ENCODE measurements at places on chromosomes 7 and 10.
A peak's percentile ranks its signal among the peaks of the same experiment; 100 is the strongest.

DNA sequence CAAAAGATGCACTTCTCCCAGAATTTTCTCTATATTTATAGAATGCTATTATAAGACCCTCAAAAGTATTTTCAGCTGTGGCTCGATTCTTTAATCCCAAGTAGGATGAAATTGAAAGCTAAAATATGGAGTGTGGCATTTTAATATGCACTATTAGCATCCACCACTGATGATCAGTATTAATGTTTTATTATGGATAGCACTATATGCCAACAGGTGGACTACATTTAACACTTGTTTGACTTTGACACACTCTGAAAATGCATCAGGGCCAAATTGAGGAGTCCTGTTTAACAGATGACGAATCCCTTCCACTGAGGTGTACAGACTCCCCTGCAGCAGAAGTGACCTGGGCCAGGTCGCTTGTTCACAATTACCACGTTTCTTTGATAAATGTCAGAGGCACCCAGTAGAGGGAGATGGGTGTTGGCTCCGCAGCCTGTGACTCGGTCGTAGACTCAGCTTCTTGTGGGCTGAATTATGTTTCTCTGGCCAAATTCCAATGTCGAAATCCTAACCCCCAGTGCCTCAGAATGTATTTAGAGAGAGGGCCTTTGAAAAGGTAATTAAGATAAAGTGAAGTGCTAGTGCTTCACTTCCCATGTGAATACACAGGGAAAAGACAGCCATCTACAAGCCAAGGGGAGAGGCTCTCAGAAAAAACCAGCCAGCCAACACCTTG, 48.1 kb downstream of the WIPF3 start:
- DNase-seq, result peak; percentile 57

DNA sequence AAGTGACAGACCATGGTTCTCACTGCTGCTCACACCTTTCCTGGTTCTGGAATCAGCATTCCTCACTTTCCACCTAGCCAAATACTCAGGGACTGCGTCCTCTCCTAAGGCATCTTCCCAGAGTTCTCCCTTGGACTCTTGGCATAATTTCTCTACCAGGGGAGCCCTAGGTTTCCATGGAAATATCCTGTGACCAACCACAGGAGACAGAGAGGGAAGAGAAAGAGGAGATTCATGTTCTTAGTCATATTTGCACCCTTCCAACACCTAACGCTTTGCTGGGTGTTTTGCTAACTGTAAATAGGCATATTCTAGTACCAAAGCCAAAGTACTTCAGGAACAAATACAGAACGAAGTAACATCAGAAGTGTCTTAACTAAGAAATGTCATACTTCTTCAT, 28.6 kb downstream of the DENND11 start:
- no peak for DNase-seq

- no peak for DNase-seq
Observed at GRCh38 chr7:117435475-117436043, 8.3 kb upstream of the ASZ1 start.

- no peak for DNase-seq
Observed at GRCh38 chr10:42491001-42491592, 147.3 kb downstream of the ZNF33B start.

- DNase-seq, result peak; percentile 92
Observed at GRCh38 chr7:4479367-4480039, 202.6 kb upstream of the FOXK1 start.

- no peak for DNase-seq
Observed at GRCh38 chr10:24616536-24616935, 107.2 kb downstream of the ARHGAP21 start.

GRCh38 chr7:87635921-87636320, 7.7 kb downstream of the RUNDC3B start:
- no peak for DNase-seq

DNA sequence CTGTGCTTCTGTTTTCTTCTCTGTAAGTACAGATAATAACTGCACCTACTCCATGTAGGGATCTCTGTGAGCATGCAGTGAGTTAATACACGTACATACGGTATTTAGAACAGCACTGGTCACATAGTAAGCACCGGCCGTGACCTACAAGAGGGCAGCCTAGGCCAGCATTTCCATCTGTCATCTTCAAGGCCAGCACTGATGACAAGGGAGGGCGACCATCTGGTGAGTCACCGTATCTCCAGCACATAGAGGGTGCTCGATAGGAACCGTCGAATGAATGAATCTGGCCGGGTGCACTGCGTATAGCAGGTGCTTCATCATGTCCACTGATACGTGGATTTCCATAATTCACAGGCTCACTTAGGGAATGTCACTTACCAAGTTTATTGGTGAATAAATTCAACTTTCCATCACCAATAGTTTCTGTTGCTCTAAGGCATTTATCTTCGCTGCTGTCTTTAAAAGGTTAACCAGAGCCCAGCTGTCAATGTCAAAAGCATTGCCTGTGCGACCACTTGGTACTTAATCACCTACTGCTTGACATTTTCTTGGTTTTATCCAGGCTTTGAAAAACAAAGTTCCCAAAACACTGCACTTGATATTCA, 8.3 kb downstream of the NOD1 start:
- DNase-seq, result no peak

DNA sequence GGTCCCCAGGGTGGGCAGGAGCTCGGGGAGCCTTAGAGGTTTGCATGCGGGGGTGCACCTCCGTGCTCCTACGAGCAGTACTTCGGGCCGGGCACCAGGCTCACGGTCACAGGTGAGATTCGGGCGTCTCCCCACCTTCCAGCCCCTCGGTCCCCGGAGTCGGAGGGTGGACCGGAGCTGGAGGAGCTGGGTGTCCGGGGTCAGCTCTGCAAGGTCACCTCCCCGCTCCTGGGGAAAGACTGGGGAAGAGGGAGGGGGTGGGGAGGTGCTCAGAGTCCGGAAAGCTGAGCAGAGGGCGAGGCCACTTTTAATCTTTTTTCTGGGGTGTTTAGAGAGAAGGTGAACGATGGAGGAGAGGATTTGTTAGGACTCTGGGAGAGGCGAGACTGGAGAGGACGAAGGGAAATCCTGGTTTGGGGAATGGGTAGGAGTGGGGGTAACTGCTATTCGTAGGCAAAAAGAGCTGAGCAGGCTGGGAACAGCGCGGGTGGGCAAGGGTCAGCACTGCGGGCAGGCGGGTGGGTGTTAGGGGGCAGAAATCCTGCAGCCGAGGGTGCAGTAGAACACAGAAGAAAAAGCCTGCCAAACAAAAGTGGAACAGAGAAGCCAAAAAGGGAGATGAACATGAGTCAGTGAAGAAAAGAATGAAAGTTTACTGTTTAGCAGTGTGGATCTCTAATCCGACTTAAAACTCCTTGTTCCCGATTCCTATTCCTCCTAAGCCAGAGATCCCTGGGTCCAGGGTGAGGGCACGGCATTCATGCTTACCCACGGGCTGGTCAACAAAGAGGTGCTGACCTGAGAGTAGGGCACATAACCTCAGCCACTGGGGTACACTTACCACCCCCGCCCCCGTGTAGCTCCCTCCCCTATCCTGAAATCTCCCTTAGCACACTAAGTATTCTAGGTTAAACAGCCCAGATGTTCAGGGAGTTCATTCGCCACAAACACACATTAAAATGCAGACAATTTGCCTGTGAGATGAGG, 26.9 kb downstream of the PRSS2 start:
- no peak for DNase-seq

- DNase-seq, result no peak
Observed at GRCh38 chr10:72593963-72594362, 31.9 kb downstream of the MICU1 start.

- DNase-seq, result no peak
Observed at GRCh38 chr10:49309691-49310411, 10.9 kb downstream of the C10orf71 start.

DNA sequence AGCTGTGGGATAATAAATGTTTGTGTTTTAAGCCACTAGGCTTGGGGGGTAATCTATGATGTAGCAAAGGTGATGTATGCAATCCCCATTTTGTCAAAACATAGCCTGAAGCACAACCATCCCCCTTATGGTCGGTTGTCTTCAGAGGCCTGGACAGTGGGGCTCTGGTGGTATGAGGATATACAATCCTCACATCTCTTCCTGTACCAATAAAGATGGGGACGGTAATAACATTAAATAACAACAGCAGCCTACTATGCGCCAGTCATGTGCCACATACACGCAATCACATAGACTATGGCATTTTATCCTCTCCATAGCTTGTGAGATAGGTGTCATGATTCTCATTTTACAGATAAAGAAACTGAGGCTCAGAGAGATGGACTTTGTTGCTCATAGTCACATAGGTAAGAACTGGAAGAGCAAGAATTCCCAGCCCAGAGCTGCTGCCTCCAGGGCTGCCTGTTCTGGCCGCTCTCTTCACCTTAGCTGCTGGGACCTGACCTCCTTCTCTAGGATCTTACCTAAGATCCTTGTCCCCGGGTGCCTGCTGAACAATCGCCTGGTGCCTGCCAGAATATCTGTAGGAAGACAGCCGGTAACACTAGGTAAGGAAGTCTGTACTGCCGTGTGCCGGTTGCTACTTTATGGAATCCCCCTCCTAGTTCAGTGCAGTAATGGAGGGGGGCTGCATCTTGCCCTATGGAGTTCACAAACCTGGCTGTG, 108.6 kb downstream of the ARHGAP22 start:
- no peak for DNase-seq

GRCh38 chr7:68288144-68288593, 1291.5 kb downstream of the TYW1 start:
- DNase-seq, result no peak

DNA sequence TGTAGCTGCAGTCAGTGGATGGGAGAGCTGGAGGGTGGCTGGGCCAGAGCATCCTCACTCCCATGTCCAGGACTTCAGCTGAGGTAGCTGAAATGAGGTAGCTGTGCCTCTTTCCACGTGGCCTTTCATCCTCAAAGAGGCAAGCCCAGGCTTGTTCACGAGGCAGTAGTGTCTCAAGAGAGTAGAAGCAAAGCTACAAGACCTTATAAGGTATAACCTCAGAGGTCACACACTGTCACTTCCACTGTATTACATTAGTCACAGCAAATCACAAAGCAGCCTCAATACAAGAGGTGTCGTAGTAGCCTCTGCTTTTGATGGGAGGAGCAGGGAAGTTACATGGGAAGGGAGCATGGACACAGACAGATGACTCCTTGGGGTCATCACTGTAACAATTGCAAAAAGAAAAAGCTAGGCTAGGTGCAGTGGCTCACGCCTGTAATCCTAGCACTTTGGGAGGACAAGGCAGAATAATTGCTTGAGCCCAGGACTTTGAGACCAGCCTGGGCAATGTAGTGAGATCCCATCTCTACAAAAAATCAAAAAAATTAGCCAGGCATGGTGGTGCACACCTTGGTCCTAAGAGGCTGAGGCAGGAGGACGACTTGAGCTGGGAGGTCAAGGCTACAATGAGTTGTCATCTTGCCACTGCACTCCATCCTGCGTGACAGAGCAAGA, 97.5 kb downstream of the SKIDA1 start:
- DNase-seq, result no peak

- no peak for DNase-seq
Observed at GRCh38 chr10:69090685-69091084, 2.8 kb downstream of the SRGN start.

GRCh38 chr10:51615764-51616298, 83.6 kb downstream of the CSTF2T start:
- no peak for DNase-seq

DNA sequence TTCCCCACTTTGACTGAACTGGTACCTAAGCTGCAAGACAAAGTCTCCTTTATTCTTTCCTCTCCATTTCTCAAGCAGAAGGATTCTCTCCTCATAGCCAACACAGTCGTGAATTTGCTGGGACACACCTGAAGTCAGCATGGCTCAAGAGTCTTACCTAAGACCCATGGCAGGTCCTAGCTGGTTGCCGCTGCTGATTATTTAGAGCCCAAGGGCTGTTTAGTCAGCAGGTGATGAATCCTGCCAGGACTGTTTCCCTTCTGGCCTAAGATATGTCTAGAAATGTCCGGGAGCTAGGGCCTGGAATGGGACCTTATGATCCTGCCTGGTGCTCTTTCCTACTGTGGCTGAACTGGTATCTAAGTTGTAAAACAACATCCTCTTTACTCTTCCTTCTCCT, 82.8 kb downstream of the AHCYL2 start:
- DNase-seq, result no peak

DNA sequence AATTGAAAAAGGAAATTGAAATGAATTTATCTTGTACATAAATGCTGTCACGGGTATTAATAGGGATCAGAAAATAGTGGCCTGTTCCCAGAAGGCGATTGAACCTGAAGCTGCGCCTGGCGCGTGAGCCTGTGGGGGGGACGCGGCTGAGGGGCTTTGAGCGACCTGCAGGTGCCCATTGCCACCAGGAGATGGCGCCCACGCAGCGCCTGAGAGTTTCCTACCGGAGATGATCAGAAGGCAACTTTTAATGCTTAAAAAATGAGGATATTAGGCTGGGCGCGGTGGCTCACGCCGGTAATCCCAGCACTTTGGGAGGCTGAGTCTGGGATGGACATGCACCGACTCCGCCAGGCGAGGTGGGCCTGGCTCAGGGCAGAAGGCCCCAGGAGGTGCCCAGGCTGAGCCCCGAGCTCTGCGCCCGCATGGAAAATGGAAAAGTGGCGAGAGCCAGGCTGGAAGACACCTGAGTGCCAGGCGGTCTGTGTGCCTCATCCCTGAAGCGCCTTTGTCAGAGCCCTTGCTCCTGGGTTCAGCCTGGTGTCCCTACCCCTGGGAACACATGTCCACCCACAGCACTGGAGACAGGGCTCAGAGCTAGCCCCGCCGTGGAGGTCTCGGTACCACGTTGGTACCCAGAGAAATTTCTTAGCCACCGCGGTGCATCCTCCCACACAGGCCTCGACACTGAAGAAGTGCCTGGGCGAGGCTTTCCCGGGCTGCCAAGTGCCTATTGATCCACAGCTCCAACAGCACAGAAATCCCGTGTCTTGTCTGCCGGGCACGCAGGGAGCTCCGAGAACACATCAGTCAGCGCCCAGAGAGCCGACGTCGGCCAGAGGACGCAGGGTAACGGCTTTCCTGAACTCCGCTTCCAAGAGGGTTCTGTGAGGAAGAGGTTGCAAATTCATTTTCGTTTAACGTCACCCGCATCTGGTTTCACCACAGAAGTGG, 117.4 kb downstream of the INPP5A start:
- peak; percentile 46 for DNase-seq

GRCh38 chr7:44257618-44258422, 57.0 kb downstream of the YKT6 start:
- peak; percentile 93 for DNase-seq

- DNase-seq, result no peak
Observed at GRCh38 chr7:89183712-89184111, 388.2 kb upstream of the TEX47 start.

DNA sequence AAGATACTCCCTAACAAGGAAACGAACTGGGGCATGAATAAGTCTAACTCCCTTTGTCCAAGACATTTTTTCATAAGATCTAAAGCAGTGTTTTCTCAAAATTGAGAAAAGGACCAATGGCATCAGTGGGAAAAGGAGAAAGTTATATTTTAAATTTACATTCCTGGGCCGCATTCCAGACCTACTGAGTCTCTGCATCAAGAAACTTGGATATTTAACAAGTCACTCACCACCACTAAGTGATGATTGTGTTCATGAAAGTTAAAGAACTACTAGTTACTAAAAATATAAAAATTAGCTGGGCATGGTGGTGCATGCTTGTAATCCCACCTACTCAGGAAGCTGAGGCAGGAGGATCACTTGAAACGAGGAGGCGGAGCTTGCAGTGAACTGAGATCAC, 149.6 kb upstream of the MEOX2 start:
- DNase-seq, result no peak
